ENCODE measurements at places on chromosomes 6 and 20.

DNA sequence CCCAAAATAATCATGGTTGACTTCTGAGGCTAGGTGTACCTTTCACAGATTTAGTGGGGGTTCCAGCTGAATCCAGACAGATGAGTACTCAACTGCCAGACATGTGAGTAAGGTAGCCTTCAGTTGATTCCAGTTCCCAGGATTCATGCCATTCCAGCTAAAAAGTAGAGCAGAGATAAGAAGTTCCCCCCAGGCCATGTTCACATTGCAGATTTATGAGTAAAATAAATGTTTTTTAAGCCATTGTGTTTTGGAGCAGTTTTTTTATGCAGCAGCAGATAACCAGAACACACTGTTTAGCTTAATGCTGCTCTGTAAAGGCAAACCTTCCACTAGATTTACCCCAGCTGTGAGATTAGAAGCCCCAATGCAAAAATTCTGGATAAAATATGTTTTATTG is 245.0 kb downstream of the RFPL4B start:
- DNase-seq, result no peak

GRCh38 chr6:116444092-116444491 is 17.1 kb upstream of the CALHM6 start:
- no peak for DNase-seq

- DNase-seq, result no peak
These were observed 26.8 kb downstream of the PTCHD4 start for GRCh38 chr6:48084201-48084600.

- no peak for DNase-seq
These were observed 472.1 kb upstream of the MARCKS start for GRCh38 chr6:113385020-113385431.

GRCh38 chr6:84350397-84350796 is 123.0 kb upstream of the CEP162 start:
- DNase-seq, result no peak

DNA sequence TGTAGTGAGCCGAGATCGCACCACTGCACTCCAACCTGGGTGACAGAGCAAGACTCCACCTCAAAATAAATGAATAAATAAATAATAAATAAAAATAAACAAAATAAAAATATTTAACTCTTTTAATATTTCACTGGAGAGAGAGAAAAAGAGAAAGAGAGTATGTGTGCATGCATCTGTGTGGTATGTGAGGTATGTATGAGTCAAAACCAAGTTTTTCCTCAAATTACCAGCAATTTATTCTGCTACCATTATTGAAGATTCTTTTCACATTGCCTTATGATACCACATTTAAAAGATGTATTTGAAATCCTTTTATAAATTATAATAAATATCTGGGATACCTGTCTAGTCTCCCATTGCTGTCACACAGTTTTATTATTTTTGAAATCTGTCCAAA is 122.1 kb downstream of the CD164 start:
- DNase-seq, result no peak

- DNase-seq, result no peak
These were observed 1273.9 kb upstream of the MAP3K7 start for GRCh38 chr6:91860541-91861335.

GRCh38 chr6:160177220-160177619 is 55.6 kb downstream of the SLC22A1 start:
- no peak for DNase-seq

DNA sequence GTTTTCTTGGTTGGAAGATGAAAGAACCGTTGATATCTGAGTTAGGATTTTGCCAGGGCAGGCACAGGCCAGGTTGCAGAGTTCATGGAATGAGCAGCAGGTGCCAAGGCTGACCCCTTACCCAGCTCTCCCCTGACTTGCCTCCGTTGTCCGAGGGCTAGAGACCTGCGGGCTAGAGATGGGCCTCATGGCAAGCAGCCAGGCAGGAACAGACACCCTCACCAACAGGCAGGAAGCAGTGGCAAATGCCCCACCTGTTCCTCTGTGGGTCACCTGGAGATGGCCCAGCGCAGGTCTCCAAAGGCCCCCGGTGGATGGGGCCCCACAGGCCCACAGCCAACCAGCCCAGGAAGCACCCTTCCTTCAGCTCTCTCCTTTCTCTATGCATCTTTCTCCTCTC is 186.7 kb upstream of the PMEPA1 start:
- DNase-seq, result no peak
